Activated CD4-positive, CD25-positive, alpha-beta regulatory T cell (primary cell): ENCODE measurements at places on chromosomes 5 and 9.

DNA sequence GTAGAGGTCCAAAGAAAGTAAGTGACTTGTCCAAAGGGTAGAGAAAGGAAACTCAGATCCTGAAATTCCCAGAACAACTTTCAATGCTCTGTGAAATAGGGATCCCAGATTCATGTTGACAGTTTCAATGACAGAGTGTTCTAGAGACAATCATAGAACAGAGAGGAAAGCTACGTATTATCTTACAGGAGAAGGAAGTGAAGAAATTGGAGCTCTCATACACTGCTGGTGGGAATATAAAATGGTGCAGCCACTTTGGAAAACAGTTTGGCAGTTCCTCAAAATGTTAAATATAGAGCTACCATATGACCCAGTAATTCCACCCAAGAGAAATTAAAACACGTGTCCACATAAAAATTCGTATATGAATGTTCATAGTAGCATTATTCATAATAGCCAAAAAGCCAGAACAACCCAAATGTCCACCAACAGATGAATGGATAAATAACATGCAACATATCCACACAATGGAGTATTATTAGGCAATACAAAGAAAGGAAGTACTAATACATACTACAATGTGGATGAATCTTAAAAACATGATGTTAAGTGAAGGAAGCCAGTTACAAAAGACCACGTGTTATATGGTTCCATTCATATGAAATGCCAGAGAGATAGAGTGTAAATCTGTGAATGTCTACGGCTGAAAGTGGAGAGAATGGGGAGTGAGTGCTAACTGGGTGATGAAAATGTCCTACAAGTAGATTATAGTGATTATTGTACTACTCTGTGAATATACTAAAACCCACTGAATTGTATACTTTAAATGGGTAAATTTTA, 197.1 kb downstream of the NTRK2 start:
- no peak for DNase-seq

GRCh38 chr5:36261186-36261585, 19.5 kb upstream of the NADK2 start:
- DNase-seq, result no peak

DNA sequence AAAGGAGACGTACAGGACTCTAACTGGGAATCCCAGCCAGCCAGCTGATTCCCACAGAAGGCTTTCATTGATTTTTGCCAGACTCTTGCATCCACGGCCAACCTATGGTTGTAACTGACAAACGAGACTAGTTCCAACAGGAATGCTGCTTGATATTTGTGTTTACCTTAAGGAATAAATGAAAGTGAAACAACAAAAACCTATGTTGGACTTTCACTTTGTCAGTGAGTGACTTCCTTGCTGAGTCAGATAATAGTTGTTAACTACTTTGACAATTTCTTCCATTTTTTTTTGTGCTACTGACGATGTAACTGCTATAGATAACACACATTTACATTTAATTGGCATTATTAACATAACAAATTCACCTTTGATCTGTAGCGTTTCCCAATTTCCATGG, 63.4 kb upstream of the LRRTM2 start:
- DNase-seq, result no peak

DNA sequence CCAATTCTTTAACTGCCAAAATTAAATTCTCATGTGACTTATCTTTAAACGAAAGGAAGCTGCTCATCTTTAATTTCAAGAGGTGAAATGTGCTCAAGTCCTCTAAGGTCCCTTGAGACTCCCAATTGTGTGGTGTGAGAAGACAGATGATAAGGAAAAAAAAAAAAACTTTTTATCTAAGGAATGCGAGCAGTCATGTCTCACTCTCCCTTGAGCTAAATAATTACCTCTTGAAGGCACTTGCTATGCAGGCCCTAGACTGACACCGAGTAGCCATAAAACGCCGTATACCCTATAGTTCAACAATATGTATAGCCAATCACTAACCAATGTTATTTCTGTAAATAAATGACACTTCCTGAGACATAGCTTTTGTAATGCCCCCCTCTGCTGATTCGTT, 1.5 kb upstream of the DTWD2 start:
- DNase-seq, result no peak

DNA sequence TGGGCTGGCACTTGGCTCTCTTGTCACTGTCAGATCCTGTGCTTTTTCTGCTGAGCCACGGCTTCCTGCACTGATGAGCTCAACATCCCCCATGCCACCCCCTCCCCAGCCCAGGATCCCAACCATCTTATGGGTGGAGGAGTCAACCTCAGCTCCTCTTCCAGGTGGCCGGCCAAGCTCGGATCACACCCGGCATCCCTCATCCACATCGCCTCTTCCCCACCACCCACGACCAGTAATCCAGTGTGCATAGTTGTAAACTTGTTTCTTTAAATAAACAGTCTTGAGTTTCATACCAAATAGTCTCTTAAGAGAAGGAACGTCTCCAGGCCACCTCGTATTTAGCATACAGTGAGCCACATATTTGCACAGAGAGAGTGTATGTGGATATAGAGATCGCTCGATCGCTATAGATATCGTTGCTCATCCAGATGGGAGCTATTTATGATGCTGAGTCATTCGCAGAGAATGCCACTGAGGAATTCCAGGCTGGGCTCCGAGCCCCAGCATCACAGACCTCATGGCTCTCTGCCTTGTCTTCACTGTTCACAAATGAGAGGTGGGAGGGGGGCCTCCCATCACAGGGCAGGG, 61.8 kb upstream of the CPLX2 start:
- DNase-seq, result no peak

GRCh38 chr9:120376101-120376500, 203.9 kb downstream of the CDK5RAP2 start:
- no peak for DNase-seq

DNA sequence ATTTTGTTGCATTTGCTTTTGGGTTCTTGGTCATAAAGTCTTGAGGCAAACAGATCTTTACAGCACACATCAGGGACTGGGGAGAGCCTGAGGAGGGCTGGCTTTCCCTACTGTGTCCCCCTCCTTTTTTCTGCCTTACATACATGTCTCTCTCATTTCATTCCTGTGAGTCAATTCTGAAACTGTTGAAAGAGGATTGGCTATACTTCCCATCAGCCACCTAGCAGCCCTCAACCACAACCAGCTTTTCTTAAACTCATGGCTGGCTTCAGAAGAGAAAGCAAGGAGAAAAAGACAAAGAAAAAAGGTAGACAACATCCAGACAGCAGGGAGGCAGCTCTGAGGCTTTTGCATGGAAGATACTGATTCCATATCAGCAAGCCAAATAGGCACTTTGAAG, 374.8 kb upstream of the KIF2A start:
- DNase-seq, result no peak

GRCh38 chr9:37679649-37680402, 29.1 kb downstream of the FRMPD1 start:
- DNase-seq, result no peak

GRCh38 chr5:127290019-127290945, at the start of gene MEGF10:
MEGF10 (plus strand) TSS chr5:127290796; CDS start chr5:127331309, 40,513 bp downstream.
- DNase-seq, result no peak

DNA sequence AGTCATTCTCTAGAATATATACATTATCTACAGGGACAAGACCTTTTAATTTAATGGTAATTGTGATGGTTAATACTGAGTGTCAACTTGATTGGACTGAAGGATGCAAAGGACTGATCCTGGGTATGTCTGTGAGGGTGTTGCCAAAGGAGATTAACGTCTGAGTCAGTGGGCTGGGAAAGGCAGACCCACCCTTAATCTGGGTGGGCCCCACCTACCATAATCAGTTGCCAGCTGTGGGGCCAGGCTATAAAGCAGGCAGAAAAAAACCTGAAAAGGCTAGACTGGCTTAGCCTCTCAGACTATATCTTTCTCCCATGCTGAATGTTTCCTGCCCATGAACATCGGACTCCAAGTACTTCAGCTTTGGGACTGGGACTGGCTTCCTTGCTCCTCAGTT, 112.2 kb upstream of the SMC2 start:
- no peak for DNase-seq

DNA sequence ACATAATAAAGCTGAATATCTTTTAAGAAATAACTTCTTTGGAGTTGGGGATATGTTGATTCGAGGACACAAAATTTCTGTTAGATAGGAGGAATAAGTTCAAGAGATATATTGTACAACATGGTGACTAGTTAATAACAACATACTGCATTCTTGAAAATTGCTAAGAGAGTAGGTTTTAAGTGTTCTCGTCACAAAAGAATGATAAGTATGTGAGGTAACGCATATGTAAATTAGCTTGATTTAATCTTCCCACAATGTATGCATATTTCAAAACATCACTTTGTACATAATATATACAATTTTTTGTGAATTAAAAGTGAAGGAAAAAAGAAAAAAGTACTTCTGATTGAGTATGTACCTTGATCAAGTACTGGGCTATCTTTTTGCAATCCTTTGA, 428.0 kb upstream of the TRPC7 start:
- no peak for DNase-seq

DNA sequence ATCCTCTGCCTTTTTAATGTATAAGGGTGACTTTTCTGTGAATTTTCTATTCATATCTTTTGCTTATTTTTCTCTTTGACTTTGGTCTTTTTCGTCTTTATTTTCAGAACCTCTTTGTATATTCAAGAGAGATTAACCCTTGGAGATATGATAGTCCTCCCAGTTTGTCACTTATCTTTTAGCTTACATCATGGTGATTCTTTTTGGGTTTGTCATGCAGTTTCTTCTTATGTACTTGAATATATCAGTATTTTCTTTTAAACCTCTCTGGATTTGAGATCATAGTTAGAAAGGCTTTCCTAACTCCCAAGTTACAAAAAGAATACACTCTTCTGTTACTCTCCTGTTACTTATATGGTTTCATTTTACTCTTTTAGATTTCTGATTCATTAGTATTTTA, 27.5 kb upstream of the GPR21 start:
- no peak for DNase-seq

- DNase-seq, result no peak
Measured at GRCh38 chr9:35424356-35425352, 65.3 kb upstream of the RUSC2 start.

DNA sequence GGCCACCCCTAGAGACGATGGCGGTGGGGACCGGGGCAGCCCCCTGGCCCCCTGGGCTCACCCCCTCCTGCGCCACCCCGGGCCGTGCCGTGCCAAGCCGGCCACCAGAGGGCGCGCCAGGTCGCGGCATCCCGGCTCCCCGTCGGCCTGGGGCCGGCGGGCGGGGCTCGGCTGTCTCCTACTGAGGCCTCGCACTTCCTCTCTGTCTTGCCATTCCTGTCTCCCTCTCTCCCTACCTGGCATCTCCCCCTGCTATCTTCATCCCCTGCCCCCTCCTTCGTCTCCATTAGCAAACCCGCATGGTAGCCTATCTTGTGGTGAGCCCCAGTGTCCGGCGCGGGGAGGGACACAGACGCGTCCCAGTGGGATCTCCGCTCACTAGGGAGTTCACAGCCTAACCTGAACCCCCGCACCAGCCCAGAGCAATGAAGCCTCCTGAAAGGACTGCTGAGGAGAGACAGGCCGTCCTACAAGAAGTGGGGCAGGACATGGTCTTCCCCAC, 29.8 kb upstream of the FABP6 start:
- peak; percentile 58 for DNase-seq

- no peak for DNase-seq
Measured at GRCh38 chr5:82599030-82599429, 320.9 kb upstream of the RPS23 start.

DNA sequence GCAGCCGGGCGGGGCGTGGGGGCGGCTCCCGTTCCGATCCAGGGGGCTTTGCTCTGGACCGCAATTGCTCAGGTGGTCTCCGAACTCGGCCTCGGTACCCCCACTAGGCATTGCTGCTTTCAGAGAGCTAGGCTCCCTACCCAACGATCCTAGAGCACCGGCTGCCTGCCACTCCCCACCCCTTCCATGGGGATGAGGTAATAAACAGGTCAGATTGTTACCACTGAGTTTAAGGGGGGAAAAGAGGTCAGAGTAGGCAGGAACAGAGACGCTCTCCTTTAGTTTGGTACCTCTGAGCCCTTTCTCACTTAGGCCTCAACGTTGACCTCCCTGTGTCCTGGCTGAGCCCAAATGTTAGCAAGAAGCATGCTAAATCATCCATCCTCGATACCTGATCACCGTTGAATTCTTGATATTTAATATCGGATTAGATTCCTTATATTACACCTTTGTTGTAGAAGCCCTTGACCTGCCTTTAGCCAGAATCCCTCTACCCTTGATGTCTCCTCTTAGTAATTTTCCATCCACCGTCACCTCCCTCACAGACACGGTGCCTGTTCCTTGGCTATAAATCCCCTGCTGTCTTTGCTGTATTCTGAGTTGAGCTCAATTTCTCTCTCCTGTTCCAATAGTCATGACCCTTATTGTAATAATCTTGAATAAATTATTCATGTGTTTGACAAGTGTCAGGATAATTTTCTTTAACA, 588 bp upstream of the PLPP1 start:
- DNase-seq, result no peak

GRCh38 chr9:3480353-3480655, 45.5 kb downstream of the RFX3 start:
- DNase-seq, result no peak

DNA sequence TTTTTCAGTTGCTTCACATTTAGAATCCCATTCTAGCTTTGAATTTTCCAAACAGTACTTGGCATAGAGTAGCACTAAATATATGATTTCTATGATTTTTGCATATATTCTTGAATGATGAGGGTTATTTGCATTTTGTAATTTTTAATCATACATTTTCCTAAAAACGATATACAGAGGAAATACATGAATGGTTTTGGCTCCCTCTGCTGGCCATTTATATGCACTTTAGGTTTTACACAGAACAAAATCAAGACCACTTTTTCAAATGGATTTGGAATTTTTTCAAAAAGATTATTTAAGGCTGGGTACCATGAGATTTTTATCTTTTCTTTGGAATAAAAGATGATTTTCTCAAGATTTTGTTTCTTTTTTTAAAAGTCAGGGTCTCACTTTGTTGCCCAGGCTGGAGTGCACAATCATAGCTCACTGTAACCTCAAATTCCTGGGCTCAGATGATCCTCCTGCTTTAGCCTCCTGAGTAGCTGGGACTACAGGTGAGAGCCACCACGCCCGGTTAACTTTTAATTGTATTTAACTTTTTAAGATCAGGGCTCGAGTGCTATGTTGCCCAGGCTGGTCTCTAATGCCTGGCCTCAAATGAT, 16.7 kb upstream of the COMMD10 start:
- DNase-seq, result no peak

GRCh38 chr5:122863240-122863639, 17.8 kb downstream of the SNX24 start:
- no peak for DNase-seq

GRCh38 chr9:135835131-135835530, 72.2 kb downstream of the CAMSAP1 start:
- no peak for DNase-seq

GRCh38 chr9:17380126-17380861, 198.6 kb upstream of the SH3GL2 start:
- no peak for DNase-seq
